ENCODE measurements at places on chromosomes 11 and 22. TPM values are rescaled to one million over a fixed set of nuclear protein-coding genes. Genes with fewer than 3 reads are reported as not detected.

DNA sequence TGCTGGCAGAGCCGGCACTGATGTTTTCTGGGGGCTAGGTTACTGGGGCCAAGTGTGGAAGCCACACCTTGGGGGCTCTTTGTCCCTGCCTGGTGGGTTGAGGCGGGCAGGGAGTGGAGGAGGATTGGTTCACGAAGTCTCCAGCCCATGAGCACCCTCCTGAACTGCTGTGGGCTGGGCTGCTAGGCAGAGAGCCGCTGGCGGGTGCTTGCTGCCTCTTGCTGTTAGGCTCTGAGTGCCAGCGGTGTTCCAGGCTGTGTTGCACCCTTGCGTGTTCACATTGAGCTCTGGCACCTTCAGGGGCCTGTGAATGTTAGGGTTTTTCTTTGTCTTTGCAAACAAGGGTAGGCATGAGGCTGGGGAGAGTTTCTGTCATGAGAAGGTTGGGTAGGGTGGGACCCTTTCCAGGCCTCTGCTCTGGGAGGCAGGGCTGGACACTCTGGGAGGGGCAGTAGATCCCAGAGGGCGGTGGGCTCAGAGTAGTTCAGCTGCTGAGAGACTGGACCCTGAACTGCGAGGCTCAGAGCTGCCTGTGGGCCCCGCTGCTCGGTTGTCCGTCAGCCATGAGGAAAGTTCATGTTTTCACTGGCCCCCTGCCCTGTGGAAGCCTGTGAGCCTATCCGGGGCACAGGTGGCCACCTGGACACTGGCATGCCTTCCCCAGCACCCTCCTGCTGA is 24.0 kb upstream of the TMEM191C start:
- H3K27ac ChIP-seq = no peak overlapping the region
- no peak overlapping the region for H3K4me3 ChIP-seq
- no peak for DNase-seq
- H3K36me3 ChIP-seq = peaks cover 35% of the 10 kb centered on the region
- no peaks in the 10 kb centered on the region for H3K27me3 ChIP-seq
- peaks cover 21% of the 10 kb centered on the region for H3K4me1 ChIP-seq

GRCh38 chr11:123258877-123259276 is 63.8 kb upstream of the CLMP start:
- H3K36me3 ChIP-seq = no peaks in the 10 kb centered on the region
- no peak overlapping the region for H3K4me3 ChIP-seq
- H3K27ac ChIP-seq = no peak overlapping the region

DNA sequence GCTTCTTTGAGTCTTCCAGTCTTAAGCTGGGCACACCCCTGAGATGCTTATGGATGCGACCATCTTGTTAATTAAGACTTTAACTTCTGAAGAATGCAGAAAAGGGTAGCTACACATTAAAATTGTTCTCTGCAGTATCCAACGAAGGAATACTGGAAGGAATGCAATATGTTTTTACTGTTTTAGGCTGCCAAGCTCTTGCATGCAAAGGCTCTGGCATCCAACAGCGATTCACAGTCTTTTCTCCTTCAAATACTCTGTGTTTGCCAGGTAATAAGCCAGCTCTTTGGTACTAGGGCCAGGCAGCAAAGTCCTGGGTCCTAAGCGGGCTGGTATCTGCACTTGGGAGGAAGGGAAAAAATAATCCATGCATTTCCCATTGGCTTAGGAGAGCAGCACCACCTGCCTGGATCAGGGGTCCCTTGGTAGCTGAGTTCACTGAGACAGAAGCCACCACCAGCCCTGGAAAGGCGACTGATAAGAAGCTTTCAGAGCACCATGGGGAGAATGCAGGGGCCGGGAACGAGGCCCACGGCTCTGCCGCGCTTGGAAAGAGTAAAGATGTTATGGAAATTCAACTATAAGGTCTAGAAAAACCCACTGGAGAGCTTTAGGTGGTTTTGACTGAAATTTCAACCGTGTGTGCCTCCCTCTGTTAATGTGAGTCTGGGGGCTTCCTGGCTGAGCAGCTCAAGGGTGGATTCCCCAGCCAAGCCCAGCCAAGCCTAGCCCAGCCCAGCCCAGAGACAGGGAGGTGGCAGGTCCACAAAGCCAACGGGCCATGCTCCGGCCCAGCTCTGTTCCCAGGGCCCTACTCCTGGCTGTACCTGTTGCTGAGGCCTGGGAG is 67.0 kb upstream of the CCND1 start:
- H3K27ac ChIP-seq = no peak overlapping the region
- peaks cover 11% of the 10 kb centered on the region for H3K27me3 ChIP-seq
- DNase-seq = peak; percentile 34

DNA sequence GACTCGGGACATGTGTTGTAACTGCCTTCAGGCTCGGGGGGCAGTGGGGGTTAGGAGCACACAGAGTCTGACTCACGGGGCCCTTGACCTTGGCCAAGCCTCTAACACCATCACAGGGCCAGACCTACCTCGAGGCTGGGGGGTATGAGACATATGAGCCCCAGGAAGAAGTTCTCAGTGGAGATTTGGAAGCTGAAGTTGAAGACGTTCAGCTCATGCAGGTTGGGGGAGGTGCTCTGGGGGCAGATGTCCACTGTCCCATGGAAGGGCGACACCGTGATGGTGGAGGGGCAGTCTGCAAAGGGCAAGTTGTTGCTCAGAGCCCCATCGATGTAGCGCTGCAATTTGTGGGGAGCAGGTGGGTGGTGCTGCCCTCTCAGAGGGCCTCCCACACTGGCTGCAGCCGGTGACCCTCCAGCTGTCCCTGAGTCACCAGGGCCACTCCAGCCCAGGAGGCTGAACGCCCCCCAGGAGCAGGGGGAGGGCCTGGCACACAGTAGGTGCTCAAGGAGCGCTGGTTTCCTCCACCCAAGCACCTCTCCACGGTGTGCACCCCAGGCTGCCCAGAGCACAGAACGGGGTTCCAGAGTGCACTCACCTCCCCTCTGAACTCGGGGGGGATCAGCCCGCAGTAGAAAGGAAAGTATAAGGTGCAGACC is 2.5 kb downstream of the PNPLA5 start:
- H3K27me3 ChIP-seq = peaks cover 64% of the 10 kb centered on the region
- H3K27ac ChIP-seq = no peak overlapping the region

C11orf16 gene
- not detected for total RNA-seq

C11orf91 gene
- total RNA-seq = not detected

MPZL3 gene
- total RNA-seq = 0.53 TPM
